Caki2 (cell line): ENCODE measurements at places on chromosomes 2 and 18. TPM values are rescaled to one million over a fixed set of nuclear protein-coding genes. Genes with fewer than 3 reads are reported as not detected.
A peak's percentile ranks its signal among the peaks of the same experiment; 100 is the strongest.

The CXCR1 gene
- not detected in 2 replicates for total RNA-seq

DNA sequence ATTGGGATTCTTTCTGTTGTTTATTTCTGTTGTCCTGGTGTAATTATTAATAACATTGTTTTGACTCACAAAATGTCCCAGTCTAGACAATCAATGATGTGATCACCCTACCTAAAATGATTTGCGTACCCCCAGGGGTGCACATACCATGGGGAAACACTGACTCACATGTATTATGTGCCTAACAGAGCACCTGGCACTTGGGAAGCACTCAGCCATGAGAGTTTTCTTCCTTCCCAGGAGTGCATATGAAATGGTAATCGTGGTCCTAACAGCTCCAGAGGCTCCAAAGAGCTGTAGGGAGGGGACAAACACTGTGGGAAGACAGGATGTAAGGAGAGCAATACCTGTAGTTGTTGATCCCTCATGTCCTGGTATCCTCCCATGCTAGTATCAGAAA is 187.8 kb upstream of the ERBB4 start:
- DNase-seq: no peak

DNA sequence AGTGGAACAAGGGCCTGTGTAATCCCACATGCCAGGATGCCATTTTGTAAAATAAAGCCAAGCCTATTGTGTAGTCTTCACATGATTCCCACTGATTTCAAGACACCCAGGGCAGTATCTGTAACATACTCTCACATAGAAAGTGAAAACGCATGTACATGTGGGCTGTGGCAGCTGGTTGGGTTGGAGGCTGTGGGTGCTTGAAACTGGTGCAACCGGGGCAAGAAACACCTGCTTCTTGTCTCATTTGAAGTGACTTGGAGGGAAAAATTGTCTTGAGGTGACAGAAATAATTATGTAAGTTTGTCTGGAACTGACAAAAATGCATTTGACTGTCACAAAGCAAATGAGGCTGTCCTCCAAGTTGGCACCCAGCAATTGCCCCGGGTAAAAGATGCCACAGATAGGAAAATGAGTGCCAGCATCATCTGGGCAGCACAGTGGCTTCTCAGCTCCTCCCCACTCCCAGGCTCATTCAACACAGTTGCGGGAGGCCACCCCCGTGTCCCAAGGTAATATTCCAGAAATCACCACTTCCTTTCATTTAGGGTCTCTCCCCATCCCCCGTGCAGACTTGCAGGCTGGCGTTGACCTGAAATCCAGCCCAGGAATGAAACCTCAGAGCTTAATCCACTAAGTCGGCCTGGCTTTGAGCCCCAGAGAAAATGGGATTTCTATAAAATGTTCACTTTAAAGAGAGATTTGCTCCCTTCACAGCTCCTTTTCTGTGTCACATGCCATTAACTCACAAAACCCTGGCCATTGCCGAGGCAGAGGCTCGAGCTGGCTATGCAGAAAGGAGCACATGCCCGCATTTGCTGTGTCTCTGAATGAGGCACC is 293.9 kb upstream of the PARD3B start:
- no peak for DNase-seq

DNA sequence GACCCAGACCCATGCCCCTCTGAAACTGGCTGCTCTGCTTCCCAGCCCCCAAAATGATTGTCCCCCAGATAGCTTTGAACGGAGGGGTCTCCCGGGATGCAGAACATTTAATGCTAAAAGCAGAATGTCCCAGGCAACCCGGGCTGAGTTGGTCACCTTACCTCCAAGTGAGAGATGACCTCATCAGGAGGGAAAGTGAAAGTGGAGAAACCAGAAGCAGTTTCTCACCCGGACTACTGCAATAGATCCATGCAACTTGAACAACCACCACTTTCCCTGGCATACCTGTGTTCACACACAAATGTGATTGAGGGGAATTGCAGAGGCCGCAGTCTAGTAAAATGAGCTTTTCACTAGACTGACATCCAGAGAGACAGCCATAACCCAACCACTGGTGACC is 75.3 kb upstream of the NPAS2 start:
- DNase-seq: no peak

The REG3A gene
- not detected in 2 replicates for total RNA-seq

DNA sequence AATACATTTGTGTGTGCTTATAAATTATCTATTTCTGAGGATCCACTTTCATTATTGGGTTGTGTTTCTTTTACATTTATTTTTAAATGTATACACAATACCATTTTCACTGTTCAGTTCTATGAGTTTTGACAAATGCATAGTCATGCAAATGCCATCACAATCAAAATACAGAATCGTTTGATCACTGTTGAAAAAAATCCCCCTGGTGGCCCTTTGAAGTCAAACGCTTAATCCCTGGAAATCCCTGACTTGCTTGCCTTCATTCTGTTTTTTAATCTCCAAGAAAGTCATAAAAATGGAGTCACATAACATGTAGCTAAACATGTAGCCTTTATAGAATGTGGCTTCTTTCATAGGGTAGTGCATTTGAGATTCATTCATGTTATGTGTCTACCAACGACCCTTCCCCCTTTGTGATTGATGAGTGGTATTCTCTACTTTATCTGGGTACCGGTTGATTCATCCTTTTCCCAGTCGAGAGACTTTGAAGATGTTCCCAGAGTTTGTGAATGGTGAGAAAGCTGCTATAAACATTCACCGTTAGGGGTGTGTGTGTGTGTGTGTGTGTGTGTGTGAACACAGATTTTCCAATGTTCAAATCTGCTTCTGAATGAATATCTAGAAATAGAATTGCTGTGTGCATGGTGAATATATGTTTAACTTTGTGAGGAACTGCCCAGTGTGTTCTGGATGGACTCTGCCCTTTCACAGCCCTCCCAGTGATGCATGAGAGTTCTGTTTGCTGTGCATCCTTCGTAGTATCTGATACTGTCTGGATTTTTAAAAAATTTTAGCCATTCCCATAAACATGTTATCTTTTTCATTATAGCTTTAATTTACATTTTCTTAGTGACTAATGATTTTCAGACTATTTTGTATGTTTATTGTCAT is 173.6 kb downstream of the GALR1 start:
- DNase-seq: no peak

The UGT1A4 gene
- 0.10 and 3.3 TPM in 2 replicates for total RNA-seq

DNA sequence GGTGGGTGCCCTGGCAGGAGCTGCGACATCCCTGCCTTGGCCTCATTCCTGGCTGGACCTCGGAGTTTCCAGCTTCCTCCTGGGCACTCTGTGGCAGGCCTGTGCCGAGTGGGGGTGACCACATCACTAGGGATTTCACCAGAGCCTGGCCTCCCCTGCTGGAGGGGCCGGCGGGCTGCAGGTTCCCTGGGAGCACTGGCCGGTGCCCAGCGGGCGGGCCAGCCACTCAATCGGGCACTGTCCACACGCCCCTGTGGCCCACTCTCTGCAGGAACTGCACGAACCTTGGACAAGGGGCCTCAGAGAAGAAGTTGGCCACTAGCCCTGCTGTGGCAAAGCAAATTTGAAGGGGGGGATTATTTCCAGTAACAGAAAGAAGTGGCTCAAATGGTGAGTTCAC is 110.7 kb upstream of the APCDD1 start:
- DNase-seq: no peak

GRCh38 chr2:10338270-10339188 is 35.8 kb downstream of the HPCAL1 start:
- no peak for DNase-seq

The AGXT gene
- total RNA-seq: not detected in 2 replicates

The ESCO1 gene
- 10.0 and 11.8 TPM in 2 replicates for total RNA-seq

DNA sequence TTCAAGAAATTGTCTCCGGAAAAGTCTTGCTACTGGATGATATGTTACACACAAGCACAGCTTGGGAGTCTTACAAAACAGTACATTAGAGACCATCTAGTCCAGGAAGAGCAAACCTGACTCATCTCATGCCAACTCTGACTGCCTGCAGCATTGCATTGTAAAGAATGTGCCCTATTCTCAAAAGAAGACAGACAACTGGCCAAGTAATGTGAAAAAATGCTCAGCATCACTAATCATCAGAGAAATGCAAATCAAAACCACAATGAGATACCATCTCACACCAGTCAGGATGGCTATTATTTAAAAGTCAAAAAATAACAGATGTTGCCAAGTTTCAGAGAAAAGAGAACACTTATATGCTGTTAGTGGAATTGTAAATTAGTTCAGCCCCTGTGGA is 42.7 kb upstream of the GORASP2 start:
- DNase-seq: peak; percentile 62

The DNAH7 gene
- total RNA-seq: 0.14 TPM in 1 of 2 replicates, not detected in the other

GRCh38 chr2:178536037-178536436 is 55.8 kb downstream of the PLEKHA3 start:
- DNase-seq: no peak

DNA sequence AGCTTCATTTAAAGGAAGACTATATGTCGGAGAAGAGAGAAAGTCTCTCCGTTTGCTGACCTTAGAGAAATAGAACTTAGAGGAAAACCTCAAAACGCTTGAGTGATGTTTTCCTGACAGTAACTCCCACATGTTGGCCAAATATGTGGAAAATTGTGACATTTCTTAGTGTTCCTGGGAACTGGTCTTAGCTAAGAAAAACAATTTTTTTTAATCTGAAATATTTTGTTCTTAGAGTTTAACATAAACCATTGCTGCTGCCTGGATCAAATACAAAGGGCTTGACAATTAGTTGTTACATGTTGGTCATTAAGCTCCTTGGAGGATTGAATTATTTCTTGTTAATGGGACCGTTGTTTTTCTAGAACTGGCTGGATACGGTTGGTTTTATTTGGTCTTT is 16.3 kb downstream of the DYNC2LI1 start:
- DNase-seq: no peak

The GLI2 gene
- 0.44 and 0.72 TPM in 2 replicates for total RNA-seq
